ENCODE measurements at places on chromosomes 16 and 17.
A peak's percentile ranks its signal among the peaks of the same experiment; 100 is the strongest.

- no peak for DNase-seq
These were observed 45.9 kb upstream of the GNAO1 start for GRCh38 chr16:56145369-56145768.

DNA sequence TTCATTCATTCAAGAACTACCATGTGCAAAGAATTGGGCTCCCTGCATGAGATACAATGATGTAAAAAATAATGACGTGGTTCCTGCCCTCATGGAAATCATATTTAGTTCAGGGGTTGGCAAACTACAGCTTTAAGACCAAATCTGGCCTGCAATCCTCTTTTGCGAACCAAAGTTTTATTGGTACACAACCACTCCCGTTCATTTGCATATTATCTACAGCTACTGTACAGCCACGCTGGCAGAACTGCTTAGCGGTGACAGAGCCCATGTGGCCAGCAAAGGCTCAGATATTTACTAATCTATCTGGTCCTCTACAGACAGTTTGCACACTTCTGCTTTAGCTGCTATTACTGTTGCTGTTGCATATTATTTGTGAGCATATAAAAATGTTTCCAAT, 167.7 kb downstream of the XYLT1 start:
- DNase-seq: no peak

DNA sequence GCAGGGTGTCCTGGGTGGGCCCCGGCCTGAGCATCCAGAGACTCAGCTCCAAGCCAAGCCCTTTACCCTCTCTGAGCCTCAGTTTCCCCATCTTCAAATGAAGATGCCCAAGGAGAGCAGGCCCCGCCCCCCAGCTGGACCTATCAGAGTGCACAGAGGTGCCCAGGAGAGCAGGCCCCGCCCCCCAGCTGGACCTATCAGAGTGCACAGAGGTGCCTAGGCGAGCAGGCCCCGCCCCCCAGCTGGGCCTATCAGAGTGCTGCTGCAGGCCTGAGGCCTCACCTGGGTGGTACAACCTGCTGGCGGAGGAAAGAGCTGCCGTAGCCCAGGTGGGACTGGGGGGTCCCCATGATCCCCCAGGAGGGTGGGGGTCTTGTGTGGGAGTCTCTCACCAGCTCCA, 3.4 kb upstream of the SSTR5 start:
- DNase-seq: no peak

GRCh38 chr17:29588017-29588561, 1.4 kb downstream of the GIT1 start:
- DNase-seq: no peak

- no peak for DNase-seq
These were observed 14.8 kb downstream of the KIF18B start for GRCh38 chr17:44932787-44933097.

DNA sequence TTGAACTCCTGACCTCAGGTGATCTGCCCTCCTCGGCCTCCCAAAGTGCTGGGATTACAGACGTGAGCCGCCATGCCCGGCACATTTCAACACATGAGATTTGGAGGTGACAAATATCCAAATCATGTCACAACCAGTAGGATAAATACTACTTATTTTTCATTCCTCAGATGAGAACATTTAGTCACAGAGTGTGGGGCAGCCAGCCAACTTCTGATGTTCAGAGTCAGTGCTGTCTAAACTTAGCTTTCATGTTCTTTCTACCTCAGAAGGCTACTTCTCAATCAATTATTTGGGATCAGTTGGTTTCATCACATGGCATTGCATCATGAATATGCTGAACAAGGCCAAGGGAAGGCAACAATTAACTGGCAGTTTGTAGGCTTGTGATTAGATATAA, 134.5 kb downstream of the CDH13 start:
- no peak for DNase-seq

DNA sequence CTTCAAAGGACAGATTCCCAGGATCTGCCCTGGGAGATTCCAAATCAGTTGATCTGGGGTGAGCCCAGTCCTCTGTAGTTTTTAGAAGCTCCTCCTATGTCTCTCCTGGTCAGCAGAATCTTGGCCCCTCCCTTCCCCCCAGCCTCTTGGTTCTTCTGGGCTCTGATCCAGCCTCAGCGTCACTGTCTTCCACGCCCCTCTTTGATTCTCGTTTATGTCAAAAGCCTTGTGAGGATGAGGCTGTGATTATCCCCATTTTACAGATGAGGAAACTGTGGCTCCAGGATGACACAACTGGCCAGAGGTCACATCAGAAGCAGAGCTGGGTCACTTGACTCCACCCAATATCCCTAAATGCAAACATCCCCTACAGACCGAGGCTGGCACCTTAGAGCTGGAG, 840 bp upstream of the CDH5 start:
- peak; percentile 42 for DNase-seq

- no peak for DNase-seq
These were observed 3.2 kb downstream of the HS3ST3A1 start for GRCh38 chr17:13598353-13599167.

DNA sequence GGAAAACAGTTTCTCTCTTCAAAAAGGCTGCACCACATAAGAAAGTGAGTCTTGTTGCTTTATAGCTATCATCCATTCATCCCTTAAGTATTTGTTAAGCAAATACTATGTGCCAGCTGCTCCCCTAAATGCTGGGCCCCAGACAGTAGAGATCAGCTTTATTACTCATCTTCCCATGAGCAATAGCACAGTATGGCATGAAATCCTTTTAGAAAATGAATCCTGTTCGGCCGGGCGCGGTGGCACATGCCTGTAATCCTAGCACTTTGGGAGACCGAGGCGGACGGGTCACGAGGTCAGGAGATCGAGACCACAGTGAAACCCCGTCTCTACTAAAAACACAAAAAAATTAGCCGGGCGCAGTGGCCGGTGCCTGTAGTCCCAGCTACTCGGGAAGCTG, 99.5 kb downstream of the MYO1D start:
- DNase-seq: no peak

DNA sequence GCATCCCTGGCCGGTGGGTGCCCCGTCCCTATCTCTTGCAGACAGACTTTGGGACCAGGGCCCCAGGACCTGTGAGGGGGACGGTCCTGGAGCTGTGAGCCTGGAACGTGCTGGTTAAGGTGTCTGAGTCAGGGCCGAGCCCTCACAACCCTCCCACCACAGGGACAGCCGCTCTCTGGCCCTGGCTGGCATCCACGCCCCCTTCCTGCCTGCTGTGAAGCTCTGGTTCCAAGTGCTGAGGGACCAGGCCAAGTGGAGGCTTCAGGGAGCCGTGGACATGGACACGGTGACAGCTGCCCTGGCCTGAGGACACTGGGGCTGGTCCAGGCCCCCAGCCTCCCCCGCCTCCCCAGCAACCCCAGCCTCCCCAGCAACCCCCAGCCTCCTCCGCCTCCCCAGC, 6.6 kb downstream of the TSR3 start:
- no peak for DNase-seq

DNA sequence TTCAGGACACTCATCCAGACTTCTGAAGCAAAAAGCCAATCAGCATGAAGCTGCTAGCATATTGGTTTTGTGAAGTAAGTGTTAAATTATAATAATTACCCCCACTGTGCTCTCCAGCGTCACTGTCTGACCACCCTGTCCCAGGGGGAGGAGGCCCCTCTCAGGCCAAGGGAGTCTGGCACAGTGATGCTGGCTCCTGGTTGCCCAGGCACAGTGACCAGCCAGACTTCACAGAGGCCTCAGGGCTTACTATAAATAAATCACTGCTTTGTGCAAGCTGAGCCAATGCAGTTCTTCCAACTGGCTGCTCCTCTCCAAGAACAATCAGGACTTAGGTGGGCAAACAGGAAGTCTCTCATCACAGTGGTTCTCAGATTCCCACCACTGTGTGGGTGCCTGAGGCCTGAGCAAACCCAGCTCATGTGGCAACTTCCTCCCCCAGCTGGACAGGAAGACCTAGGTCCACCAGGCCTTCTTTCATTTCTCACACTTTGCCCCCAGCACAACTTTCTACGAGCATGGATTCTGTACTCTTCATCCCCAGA, 1.7 kb upstream of the DBNDD1 start:
- DNase-seq: no peak

GRCh38 chr17:2778489-2778888, 17.7 kb upstream of the RAP1GAP2 start:
- no peak for DNase-seq

GRCh38 chr17:81033535-81034167, 1.3 kb upstream of the BAIAP2 start:
- no peak for DNase-seq

GRCh38 chr17:10628756-10629155, 28.4 kb downstream of the MYH3 start:
- DNase-seq: no peak

All from right lung (tissue), 10 donors.